ENCODE measurements at places on chromosomes 12 and 14.

GRCh38 chr14:64000749-64001148, 147.9 kb downstream of the SYNE2 start:
- DNase-seq: no peak

DNA sequence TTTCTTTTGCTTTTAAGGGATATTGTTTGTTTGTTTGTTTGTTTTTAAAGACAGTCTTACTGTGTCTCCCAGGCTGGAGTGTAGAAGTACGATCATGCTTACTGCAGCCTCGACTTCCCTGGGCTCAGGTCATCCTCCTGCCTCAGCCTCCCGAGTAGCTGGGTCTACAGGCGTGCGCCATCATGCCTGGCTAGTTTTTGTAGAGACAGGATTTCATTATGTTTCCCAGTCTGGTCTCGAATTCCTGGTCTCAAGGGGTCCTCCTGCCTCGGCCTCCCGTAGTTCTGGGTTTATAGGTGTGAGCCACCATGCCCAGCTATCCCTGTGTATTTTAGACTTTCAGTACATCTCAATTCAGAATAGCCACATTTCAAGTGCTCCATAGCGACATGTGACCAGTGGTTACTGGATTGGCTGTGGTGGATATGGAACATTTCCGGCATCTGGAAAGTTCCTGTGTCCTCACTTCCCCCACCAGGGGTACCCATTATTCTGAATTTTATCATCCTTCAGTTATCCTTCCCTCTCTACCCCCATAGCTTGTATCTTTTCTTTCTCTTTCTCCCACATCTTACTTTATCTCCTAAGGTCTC, 61.1 kb downstream of the HRK start:
- DNase-seq: no peak

DNA sequence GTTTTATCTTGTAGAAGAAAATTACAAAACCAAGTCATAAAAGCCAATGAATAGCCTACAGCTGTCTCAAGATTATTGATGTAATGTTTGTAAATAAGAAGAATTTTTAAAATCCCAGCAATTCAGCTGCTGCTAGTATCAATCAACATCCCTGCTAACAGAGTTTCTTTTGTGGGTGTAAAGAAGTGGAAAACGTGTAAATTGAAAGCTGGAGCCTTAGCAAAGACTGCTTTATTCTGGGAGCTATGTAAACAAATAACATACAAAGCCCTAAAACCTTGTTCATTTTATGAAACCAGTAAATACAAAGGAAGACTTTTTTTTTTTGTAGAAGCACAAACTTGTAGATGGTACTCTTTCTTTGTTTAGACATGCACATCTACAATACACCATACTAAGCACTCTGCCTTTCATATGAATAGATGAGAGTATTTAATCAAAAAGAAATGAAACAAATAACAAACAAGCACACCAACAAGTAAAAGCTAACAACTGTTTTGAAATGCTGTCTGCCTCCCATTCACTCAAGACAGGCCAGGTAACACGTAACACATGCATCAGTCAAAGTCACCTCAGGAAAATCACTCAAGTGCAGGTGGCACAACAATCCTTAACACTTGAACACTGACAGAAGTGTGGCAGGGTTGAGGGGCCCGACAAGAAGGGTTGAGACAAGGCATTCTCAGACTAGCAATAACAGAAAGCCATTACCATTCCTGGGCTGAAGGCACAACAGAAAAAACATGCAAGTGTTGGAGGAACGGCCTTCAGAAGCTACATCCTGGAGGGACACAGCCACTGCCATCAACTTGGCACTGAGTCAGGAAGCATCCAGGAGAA, 1364.0 kb upstream of the SEL1L start:
- DNase-seq: no peak

GRCh38 chr12:124637581-124637981, 70.2 kb upstream of the NCOR2 start:
- DNase-seq: peak; percentile 70

DNA sequence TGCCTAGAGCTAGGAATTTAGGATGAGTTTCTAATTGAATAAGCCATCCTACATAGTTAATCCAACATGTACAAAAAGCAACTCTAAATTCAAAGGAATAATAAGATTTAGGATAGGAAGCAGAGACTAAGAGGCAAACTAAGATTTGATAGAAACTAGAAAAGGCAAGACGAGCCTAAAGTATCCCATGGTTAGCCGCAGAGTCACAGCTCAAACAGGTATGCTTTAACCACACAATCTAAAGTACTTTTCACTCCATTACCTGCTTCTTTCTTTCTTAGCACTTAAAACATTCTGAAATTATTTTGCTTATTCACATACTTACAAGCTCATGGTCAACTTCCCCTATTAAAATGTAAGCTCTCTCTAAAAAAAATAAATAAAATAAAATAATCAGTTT, 51.8 kb downstream of the OTOGL start:
- no peak for DNase-seq

DNA sequence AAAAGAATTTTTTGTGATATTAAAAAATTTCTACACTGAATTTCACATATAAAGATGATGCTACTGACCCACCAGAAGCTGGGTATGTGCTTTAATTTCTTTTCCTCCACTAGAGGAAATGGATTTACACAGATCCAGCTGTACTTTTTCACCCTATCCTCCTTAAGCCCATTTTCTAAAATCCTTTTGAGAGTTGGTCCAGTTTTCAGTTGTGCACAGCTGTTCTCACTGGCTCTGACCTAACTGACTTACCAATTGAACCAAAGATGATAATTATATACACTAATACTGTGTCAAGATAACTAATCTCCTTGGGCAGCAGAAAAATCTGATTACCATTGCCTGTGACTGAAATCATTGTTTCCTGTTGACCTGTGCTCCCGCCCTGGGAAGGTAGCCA, 108.5 kb downstream of the ZFC3H1 start:
- no peak for DNase-seq

DNA sequence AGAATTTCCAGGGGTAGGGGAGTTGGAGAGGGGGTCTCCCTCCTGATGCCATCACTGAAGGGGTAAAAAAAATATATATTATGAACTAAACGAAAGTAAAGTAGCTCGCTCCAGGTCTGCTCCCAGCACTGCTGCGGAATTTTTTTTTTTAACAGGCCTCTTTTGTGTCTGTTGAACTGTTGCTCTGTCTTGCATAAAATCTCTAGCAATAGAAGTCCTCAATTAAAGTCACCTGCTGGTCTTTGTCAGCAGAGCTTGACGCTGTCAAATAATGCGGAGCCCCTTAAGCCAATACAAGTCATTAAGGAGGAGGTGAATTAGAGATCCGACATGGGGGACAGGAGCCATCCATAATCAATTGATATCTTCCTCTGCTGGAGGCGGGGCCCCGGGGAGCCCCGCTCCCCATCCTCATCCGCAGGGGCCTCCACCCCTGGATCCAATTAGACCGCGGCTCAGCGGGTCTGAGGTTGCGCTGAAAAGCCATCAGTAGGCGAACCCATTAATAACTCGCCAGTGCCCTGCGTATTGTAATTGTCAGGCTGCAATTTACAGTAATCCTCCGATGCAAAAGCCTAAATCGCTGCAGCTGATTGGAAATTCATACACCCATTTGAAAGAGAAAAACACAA, 85.6 kb downstream of the DICER1 start:
- DNase-seq: no peak

- no peak for DNase-seq
Observed at GRCh38 chr12:42689699-42690098, 100.2 kb upstream of the PRICKLE1 start.

GRCh38 chr14:89276424-89276975, 140.5 kb downstream of the FOXN3 start:
- DNase-seq: no peak

- DNase-seq: no peak
Observed at GRCh38 chr12:111164833-111165525, 203.9 kb downstream of the PHETA1 start.

DNA sequence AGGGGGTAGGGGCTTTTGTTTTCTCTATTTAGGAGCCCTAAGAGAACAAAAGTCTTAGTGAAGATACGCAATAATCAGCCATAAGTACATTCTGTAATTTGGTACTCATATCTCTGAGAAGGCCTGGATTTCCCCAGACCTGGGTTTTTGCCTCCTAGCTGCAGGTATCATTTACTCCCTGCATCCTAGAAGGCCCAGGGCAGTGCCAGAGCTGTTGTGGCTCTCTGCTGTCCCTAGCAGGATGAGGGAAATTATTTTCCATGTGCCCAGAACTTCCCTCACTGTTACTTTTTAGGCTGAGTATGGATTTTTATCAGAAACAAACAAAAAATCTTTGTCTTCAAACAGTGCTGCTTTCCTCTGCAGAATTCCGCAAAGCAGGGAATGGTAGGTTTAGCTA, 192.5 kb upstream of the SYT1 start:
- no peak for DNase-seq
